Cerebellar nuclear complex (tissue), 1 donor: ENCODE measurements at places on chromosomes 1 and 21.

DNA sequence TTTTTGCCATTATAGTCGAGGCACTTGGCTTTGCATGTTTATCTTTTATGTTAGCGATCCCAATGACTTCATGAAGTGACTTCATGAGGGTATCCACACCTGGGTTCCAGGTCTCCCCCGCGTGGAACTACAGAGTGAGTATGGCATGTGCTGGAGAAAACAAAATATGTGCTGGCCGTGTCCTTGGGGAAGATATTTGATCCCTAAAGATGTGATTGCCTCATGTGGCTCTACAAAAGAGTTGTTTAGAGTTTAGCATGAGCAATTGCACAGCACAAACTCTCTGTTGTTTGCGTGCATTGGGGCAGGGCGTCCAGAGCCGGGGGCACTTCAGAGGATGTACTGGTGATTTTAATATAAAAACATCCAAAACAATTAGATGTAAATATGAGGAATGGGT lies 4.8 kb downstream of the IL10RB start:
- no peak for DNase-seq

- DNase-seq = peak; percentile 26
Observed at GRCh38 chr1:2414297-2414958, 2.1 kb upstream of the PEX10 start.

DNA sequence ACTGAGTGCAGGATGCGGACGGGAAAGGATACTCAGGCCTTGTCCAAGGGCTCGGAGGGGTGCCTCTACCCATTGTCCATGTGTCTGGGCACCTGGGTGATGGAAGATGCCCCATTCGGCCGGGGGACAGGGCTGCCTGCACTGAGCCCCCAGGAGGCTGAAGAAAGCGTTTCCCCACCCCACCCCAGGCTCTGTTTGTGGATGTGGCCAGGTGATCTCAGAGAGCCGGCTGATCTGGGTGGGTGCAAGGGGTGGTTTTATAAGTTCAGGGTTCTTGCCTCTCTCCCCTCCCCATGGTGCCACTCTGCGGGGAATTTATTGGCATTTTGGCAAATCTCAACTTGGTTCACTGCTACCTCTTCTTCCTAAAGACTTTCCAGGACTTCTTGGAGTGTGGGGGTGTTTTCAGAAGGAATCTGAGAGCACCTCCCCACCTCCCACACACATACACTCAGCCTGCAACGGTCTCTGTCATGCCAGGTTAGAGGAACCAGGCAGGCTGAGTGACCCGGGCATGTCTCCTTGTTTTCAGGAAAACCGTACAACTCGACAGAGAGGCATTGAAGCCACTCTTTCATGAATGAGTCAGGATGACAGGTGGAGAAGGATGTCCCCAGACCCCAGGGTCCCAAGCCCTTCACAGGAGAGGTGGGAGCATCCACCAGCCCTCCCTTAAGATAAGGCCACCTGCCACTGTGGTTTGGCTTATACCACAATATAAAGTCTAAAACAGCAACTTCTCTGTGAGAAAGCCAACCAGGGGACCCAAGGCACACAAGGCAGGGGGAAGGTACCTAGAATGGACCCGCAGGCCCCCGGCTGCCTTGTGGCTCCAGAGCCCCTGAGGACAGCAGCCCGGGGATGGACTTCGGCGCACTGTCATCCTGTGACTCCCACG lies 174.9 kb downstream of the ETS2 start:
- no peak for DNase-seq

GRCh38 chr1:225828706-225829345 lies 18.9 kb downstream of the EPHX1 start:
- DNase-seq = no peak

- no peak for DNase-seq
Observed at GRCh38 chr1:154595621-154596020, 12.4 kb downstream of the ADAR start.

GRCh38 chr1:28256197-28256827 lies 3.0 kb upstream of the SESN2 start:
- no peak for DNase-seq

DNA sequence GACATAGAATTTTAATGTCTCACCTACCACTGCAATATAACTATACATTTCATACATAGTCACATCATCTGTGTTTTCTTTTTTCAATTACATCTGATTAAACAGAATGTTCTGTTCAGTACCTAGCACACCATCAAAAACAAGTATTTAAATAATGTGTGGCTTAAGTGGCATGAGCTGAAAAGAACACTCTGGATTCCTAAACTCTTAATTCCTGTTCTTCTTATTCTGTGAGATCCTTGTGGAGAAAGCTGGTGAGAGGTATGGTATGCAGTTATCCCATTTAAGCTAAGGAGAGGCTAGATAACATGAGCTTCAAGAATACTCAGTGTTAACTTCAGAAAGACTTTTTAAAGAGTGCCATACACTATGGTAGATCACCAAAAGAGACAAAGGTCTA lies 5.5 kb downstream of the TP53BP2 start:
- no peak for DNase-seq

GRCh38 chr1:246146804-246147523 lies 360.1 kb downstream of the SMYD3 start:
- DNase-seq = no peak

DNA sequence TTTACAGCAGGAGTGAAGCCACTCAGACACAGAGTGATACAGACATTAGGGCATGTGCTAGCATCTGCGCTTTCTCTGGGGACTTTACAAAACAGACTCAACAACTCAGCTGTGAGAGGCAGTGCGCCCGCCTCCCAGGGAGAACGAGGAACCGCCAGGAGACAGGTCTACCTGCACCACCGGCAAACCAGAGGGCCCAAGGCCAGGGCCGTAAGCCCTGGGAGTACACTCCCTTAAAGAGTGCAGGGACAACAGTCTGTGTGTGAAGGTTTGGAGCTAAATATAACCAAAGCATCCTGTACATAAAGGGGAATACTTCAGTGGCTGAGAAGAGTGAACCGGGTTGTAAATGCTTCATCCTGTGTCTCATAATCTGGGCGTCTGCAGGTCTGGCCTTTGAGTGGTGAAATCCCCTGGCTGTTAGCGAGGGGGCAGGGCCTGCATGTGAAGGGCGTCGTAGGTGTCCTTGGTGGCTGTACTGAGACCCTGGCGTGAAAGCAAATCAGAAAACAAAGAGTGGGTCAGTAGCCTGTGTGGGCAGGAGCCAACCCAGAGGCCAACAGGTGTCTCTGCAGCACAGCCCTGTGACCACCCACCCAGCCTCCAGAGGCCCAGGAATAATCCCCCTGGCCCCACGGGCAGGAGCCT lies 86.9 kb downstream of the CD247 start:
- no peak for DNase-seq

DNA sequence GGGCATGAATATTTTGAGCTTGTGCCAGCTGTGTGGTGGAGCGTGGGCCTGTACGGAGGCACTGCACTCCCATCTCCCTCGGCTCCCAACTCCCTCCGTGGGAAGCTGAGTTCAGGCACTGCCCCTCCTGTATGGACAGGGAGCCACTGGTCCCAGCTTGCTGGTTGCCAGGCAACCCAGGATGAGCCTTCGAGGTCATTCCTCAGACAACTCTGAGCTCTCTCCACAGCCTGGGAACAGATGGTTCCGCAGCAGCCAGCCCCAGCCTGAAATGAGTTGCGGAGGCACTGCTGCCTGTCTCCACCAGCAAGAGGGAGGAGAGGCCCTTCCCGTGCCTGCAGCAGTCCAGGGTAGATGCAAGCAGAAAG lies 58.4 kb upstream of the TENT5B start:
- peak; percentile 67 for DNase-seq

DNA sequence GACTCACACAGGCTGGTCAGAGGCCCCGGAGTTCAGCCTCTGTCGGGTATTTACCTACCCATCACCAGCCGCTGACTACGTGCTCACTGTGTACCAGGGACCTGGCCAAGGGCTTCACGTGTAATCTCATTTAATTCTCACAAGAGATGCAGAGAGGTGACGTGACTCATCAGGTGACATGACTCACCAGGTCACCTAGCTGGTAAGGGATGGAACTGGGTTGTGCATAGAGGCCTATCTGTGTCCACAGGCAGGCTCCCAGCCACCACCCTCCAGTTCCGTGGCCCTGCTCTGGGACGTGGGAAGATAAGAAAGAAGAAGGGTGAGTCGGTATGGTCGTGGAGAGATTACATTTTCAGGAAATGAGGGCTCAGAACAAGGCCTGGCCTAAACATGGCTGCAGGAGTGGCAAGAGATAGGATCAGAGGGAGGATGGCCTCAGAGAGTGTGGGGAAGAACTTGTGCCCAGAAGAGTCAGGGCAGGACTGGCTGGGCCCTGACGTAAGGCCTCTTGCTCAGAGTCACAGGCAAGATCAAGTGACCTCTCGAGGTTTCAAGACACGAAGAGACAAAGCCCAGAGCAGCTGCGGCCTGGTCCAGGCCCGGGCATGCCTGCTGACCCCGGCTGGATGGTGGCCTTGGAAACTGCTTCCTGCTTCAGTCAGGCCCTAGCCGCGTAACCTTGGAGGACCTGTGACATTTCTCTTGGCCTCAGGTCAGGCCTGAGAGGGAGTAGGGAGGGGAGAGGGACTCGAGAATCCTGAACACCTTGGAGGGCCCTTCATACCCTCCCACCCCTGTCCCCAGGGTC lies 52.7 kb upstream of the WASF2 start:
- DNase-seq = no peak

- DNase-seq = no peak
Observed at GRCh38 chr1:21914880-21915640, 22.1 kb downstream of the HSPG2 start.

- no peak for DNase-seq
Observed at GRCh38 chr1:210800301-210800700, 333.6 kb downstream of the KCNH1 start.

DNA sequence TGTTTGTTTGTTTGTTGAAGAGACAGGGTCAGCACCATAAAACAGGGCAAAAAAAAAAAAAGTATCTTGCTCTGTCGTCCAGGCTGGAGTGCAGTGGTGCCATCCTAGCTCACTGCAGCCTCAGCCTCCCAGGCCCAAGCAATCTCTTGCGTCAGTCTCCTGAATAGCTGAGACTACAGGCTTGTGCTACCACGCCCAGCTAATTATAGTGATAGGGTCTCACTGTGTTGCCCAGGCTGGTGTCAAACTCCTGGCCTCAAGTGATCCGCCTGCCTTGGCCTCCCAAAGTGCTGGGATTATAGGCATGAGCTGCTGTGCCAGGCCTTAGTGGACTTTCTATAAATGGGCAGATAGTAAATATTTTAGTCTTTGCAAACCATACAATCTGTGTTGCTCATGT lies 19.2 kb downstream of the DDI2 start:
- no peak for DNase-seq

DNA sequence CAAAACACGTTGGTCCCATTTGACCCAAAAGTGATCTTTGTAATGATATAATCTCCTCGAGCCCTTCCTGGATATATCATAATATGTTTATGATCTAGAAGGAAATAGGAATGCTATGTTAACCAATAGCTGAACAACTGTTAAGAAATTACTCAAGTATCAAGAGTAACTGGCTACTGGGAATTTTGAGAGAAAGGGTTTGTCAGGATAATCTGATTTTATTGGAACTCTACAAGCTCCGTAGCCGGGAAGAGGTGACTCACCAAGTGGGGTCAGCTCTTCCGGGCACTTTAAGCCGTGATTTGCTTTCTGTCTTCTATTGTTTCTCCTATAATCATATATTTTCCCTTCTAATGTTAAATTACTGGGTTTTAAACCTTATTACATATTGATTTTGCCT lies 250.5 kb upstream of the POGK start:
- no peak for DNase-seq

DNA sequence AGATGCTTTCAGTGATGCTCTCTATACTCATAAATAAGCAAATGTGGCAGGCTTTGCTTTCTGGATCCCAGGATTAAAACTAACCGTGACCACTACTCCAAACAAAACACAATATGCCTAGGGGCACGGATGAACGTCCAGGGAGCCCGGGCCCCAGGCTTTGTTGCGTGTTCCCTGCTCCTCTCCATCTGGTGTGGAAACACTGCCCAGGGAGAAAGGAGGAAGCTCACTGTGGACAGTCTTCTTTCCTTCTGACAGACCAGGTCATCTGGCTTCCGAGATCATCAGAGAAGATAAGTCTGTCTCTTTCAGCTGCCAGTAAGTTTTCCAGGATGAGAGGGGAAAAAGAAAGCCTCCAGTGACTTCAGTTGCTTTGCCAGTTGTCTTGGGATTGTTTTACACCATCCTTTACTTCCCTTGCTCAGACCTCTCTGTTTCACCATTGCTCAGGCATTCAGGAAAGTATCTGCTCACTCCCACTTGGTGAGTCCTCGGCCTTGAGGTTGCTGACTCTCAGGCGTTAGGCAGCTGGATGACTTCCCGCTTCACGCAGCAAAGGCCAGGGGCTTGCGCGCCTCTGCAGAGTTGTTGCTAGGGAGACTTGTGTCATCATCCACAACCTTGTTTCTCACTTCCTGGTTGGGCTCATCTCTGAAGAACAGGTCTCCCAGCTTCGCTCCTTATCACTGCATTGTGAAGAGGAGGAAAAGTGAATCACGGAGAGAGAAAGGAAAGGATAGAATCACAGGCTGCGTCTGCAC lies 20.6 kb upstream of the PGD start:
- no peak for DNase-seq

- DNase-seq = no peak
Observed at GRCh38 chr1:70667494-70668170, 256.6 kb downstream of the CTH start.

GRCh38 chr1:112841825-112842224 lies 114.2 kb downstream of the SLC16A1 start:
- no peak for DNase-seq

GRCh38 chr1:22350171-22350923 lies 101.3 kb upstream of the ZBTB40 start:
- DNase-seq = no peak

DNA sequence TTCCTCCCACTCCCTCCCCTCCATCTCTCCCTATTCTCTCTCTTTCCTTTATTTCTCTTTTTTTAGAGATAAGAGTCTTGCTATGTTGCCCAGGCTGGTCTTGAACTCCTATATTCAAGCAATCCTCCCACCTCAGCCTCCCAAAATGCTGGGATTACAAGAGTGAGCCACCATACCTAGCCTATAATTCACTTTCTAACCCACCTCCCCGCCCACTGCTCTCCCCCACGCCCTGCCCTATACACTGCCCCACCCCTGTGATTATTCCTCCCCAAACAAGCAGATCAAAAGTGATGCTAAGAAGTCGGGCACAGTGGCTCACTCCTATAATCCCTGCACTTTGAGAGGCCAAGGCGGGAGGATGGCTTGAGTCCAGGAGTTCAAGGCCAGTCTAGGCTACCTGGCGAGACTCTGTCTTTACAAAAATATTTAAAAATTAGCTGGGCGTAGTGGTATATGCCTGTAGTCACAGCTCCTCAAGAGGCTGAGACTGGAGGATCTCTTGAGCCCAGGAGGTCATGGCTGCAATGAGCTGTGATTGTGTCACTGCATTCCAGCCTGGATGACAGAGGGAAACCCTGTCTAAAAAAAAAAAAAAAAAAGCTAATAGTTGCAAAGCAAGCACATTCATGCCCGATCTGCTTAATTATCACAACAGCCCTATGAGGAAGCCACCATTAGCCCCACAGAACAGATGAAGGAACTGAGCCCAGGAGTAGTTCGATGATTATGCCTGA lies 12.8 kb upstream of the E2F2 start:
- no peak for DNase-seq

- no peak for DNase-seq
Observed at GRCh38 chr1:182599339-182599738, 4.8 kb downstream of the RGS16 start.

GRCh38 chr1:28853093-28853742 lies 41.2 kb downstream of the OPRD1 start:
- DNase-seq = no peak
